Pulmonary artery endothelial cell (primary cell): ENCODE measurements at places on chromosomes 13 and 19. TPM values are rescaled to one million over a fixed set of nuclear protein-coding genes. Genes with fewer than 3 reads are reported as not detected.

Gene FCGBP
- under 0.01 and 0.04 TPM in 2 replicates for total RNA-seq

Gene ZNF99
- not detected in 2 replicates for total RNA-seq

Gene LIM2
- not detected in 2 replicates for total RNA-seq

Gene CADM4
- total RNA-seq: 4.3 and 5.6 TPM in 2 replicates

Gene CYP2F1
- not detected in 2 replicates for total RNA-seq

Gene MCF2L
- under 0.01 and 0.32 TPM in 2 replicates for total RNA-seq

Gene SLC10A2
- total RNA-seq: not detected in 2 replicates

Gene RLN3
- not detected in 2 replicates for total RNA-seq

Gene PRODH2
- not detected in 2 replicates for total RNA-seq

Gene PRTN3
- total RNA-seq: not detected in 2 replicates

Gene MAP4K1
- 0.13 and 0.21 TPM in 2 replicates for total RNA-seq

Gene CABP5
- not detected in 2 replicates for total RNA-seq

Gene ZNF667
- total RNA-seq: 2.5 and 3.6 TPM in 2 replicates

Gene C1QTNF9
- total RNA-seq: not detected in 2 replicates

Gene CEACAM4
- total RNA-seq: not detected in 2 replicates

Gene FAM32A
- 109 and 114 TPM in 2 replicates for total RNA-seq

Gene FREM2
- under 0.01 TPM in 1 of 2 replicates, not detected in the other for total RNA-seq

Gene CALR
- 1,409 and 2,169 TPM in 2 replicates for total RNA-seq

Gene CD70
- not detected in 2 replicates for total RNA-seq

Gene CAPNS1
- 308 and 425 TPM in 2 replicates for total RNA-seq

Gene RUBCNL
- total RNA-seq: not detected in 2 replicates

Gene GAPDHS
- total RNA-seq: not detected in 2 replicates

Gene GNA15
- 0.04 and 0.07 TPM in 2 replicates for total RNA-seq

Gene OR7C1
- not detected in 2 replicates for total RNA-seq

Gene SHISA7
- total RNA-seq: not detected in 2 replicates

Gene ATP8B3
- total RNA-seq: 0.92 and 3.3 TPM in 2 replicates

Gene CEACAM3
- total RNA-seq: not detected in 2 replicates

Gene ZNF723
- total RNA-seq: not detected in 2 replicates

Gene ELSPBP1
- not detected in 2 replicates for total RNA-seq

Gene CD79A
- not detected in 2 replicates for total RNA-seq

Gene HSH2D
- total RNA-seq: not detected in 2 replicates

Gene KLK6
- total RNA-seq: not detected in 2 replicates
